ENCODE measurements at places on chromosomes 7 and 10.

DNA sequence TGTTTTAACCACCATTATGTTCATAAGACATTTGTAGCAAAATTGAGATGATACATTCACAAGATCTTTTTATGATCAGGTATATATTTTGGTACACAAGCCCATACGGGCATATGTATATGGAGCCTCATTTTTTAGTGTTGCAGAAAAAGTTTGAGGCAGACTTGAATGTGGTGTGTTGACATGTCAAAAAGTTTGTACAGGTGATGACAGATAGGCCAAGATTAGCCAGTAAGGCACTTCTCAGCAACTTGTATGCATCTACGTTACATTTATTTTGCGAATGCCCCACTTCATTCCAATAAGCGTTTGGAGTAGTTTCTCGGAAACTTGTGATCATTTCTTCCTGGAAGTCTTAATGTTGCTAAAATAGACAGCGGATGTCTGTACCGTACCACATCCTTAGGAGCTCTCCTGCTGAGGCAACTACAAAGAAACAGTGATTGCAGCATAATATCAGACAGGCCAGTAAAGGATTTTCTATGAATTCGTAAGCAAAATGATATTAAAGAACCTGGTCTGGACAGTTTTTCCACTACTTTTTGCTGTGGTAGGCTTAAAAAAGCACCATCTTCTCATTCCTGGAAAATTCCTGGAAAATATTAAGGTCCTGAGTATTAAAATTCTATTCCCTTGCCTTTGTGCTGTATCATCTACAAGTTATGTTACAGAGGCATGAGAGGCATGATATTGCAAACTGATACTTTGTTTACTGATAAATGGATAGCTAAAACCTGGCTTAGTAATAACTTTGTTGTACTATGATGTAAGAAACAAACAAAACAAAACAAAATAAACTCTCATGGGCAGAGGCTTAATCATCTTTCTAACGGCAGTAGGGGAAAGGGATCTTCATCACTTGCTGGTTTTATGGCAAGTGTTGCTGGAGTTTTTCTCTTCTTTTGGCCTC is 153.6 kb downstream of the HDAC9 start:
- no peak for DNase-seq

DNA sequence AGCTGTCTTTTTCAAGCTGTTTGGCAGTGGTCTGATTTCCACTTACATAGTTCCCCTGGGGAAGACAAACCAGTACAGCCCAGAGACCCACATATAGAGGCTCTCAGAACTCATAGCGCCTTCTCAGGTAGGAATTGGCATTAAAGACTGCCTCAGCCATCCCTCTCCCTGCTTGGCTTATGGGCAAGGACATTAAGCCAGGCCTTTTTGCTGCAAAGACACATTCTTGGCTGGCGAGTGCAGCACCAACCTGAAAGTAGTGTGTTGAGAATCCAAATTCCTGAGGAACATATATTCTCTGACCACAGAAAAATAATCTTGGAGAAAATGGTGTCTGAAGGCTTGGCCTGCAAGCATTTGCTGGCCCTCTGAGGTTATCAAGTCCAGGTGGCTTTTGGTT is 39.2 kb upstream of the HPS1 start:
- DNase-seq: no peak

DNA sequence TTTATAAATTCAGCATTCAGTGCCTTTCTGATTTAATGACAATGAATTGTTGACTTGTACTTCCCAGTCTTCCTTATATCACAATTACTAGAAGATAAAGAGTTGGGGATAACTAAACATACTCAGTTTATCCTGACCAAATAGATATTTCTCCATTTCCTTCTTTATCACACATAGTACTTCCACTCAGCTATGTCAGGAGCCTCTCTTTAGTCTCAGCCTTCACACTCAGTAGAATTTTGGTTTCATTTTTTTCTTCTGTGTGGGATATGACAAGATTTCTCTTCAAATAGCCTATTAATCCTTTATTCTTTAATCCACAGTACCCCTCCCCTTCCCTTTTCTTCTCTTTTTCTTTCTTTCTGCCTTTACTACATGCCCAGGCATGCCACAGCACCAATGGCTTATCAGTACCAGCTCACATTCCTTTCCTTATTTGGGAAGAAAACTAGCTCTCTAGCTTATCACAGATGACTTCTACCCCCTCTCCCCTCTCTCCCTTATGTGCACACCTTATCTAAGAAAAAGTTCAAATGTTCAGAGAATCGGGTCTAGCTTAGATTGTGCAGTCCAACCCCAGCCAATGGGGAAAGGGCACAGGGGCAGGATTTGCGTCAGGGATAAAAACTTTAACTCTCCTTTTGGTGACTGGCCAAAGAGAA is 109.0 kb downstream of the PHF14 start:
- DNase-seq: no peak

GRCh38 chr10:52644373-52645186 is 128.0 kb downstream of the MBL2 start:
- DNase-seq: no peak

- no peak for DNase-seq
These were observed 2.7 kb downstream of the TRUB1 start for GRCh38 chr10:114940735-114941134.

DNA sequence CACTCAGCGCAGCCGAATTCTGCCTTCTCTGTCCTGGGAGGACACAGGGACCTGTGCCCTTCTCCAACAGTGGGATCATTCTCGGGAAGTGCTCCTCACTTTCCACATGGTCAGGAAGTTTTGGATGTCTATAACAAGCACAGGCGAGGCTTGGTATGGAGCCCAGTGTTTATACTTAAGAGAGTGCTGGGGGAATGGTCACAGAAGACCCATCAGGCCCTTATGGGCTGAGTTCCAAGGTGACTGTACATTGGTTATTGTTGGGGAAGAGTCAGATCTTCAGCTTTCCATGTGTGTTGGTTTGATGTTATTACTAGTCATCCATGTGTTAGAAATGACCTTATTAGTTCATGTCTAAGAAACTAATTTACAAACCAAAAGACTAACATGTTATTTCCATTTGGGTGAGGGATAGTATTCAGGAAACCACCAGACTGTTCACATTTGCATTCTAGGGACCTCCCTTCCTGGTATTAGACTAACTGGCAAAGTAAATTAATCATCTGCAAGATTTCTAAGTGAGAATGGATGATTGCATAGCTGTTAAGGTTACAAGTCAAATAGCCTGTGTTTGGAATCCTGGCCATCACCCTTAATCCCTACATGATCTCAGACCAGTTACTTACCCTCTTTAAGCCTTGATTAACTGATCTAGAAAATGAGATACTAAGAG is 834.2 kb downstream of the LRMDA start:
- no peak for DNase-seq

DNA sequence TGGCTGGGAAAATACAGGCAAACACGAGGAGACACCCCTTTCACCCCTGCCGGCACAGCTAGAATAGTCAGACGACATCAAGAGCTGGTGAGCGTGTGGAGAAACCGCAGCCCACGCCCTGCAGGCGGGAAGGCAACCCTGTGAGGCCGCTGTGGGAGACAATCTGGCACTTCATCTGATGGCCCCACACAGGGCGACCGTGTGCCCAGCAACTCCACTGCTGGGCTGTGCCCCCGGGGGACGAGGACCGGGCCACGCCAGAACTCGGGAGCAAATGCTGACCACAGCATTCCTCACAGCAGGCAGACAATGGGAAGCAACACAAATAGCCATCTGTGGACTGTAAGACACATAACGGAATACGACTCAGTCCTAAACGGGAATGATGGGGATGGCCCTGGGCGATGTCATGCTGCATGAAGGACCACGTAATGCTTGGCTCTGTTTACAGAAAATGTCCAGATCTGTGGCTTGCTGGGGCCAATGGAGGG is 58.9 kb downstream of the CFAP46 start:
- no peak for DNase-seq

- no peak for DNase-seq
These were observed 141.9 kb downstream of the WDR11 start for GRCh38 chr10:120993089-120993488.

DNA sequence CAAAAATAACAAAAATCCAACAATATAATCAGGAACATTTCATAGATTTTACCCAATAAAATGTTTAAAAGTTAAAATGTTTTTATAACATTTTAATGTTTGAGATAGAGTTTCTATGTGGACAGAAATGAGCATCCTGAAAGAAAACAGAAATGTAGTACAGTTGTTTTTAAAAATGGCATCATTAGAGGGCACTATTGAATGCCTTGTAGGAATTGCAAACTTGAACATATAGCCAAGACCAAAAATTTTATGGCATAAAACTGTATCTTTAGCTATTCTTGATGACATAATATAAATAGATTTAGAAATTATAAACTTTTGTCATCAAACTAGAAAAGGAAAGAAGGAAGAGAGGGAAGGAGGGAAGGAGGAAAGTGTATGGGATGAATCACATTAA is 1372.7 kb downstream of the GATA3 start:
- DNase-seq: no peak

- DNase-seq: no peak
These were observed 31.6 kb downstream of the ZNF117 start for GRCh38 chr7:64959072-64959747.

GRCh38 chr7:38840736-38841460 is 68.1 kb downstream of the VPS41 start:
- DNase-seq: no peak

GRCh38 chr10:108631332-108631731 is 1292.0 kb downstream of the XPNPEP1 start:
- no peak for DNase-seq

GRCh38 chr10:93566435-93567276 is at the start of gene FFAR4:
TSS of gene FFAR4 (plus strand) at chr10:93566665. CDS start at chr10:93566721, 56 bp downstream.
- no peak for DNase-seq

GRCh38 chr7:135517060-135517459 is 7.2 kb upstream of the CNOT4 start:
- DNase-seq: no peak

DNA sequence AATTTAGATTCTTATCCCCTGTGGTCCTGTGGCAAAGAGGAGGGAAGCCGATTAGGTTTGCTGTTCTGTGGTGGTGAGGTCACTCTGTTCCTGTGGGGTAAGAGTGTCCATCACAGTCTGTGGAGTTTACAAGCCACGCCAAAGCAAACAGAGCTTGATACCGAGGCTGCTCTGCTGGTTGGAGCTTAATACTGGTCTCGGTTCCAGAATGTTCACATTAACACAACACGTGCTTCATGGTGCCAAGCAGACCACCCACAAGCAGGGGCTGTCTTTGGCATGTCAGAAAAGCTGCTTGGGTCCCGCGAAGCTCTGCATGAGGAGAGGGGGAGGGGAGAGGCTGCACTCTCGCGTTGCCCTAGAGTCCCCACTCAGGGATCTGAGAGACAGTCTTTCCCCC is 47.5 kb downstream of the DNAJB6 start:
- no peak for DNase-seq

- DNase-seq: no peak
These were observed 3.1 kb downstream of the ABLIM1 start for GRCh38 chr10:114654822-114655575.

Measured in pulmonary artery endothelial cell (primary cell).